ENCODE measurements at places on chromosomes 2 and 18.

DNA sequence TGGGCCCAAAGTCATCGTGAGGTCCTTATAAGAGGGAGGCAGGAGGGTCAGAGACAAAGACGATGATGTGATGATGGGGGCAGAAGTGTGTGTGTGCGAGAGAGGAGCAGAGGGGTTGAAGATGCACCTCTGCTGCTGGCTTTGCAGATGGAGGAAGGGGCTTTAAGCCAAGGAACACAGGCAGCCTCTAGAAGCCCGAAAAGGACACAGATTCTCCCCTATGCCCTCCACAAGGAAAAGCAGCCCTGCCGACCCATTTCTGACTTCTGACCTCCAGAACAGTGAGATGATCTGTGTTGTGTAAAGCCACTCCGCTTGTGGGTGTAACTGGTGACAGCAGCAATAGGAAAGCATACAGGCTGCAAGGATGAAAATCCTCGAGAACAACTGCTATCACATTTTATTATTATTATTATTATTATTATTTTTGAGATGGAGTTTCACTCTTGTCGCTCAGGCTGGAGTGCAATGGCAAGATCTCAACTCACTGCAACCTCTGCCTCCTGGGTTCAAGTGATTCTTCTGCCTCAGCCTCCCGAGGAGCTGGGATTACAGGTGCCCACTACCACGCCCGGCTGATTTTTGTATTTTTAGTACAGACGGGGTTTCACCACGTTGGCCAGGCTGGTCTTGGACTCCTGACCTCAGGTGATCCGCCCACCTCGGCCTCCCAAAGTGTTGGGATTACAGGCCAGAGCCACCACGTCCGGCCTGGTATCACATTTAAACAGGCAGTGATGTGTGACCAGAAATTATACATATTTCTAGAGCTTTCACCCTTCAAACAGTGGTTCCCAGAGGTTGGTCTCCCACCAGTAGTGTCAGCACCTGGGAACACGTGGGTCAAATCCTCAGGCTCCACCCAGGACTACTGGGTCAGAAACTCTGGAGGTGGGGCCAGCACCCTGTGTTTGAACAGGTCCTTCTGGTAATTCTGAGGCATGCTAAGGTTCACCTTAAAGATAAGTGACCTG is 170.5 kb downstream of the TGIF1 start:
- no peak for DNase-seq

DNA sequence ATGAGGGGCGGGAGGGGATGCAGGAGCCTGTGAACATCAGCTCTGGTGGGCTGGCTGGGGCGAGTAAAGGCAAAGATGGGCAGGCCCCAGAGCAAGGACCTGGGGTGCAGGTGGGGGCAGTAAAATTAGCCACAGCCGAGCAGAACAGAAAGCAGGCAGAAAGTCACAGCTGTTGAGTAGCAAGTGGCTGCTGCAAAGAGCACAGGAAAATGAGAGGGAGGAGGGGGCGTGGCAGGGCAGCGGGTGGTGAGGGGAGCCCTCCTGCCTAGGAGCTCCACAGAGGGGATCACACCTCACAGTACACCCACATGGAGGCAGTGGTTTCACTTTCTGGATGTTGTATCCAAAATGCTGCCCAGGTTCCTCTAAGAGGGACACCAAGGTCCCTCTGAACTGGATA is 79.6 kb downstream of the LBH start:
- DNase-seq = peak; percentile 64

GRCh38 chr18:66916834-66917233 is 312.9 kb upstream of the CDH19 start:
- no peak for DNase-seq

- DNase-seq = peak; percentile 9
Measured at GRCh38 chr2:204251158-204251997, 293.9 kb upstream of the PARD3B start.

- DNase-seq = no peak
Measured at GRCh38 chr2:231163011-231163410, 35.4 kb upstream of the ARMC9 start.

- no peak for DNase-seq
Measured at GRCh38 chr2:20523799-20524187, 76.9 kb downstream of the RHOB start.

GRCh38 chr2:224283466-224283965 is 118.4 kb downstream of the FAM124B start:
- no peak for DNase-seq

GRCh38 chr2:212961255-212961654 is 190.2 kb downstream of the IKZF2 start:
- no peak for DNase-seq

DNA sequence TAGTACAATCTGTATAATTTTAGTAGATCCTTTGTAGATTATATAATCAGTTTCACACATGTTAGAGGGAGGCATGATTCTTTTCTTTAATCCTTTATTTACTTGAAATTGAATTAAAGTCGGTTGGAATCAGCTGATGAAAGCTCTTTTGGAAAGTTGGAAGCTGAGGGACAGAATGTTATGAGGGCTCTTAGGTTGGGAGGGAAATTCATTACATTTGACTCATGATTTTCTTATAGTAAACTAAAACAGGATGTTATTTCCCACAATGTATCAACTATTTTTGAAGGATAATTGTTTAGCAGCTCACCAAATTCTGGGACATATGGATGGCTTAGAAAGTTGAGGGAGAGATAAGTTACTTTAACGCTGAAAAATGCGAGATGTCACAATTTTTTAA is 52.7 kb upstream of the TMEFF2 start:
- DNase-seq = no peak

DNA sequence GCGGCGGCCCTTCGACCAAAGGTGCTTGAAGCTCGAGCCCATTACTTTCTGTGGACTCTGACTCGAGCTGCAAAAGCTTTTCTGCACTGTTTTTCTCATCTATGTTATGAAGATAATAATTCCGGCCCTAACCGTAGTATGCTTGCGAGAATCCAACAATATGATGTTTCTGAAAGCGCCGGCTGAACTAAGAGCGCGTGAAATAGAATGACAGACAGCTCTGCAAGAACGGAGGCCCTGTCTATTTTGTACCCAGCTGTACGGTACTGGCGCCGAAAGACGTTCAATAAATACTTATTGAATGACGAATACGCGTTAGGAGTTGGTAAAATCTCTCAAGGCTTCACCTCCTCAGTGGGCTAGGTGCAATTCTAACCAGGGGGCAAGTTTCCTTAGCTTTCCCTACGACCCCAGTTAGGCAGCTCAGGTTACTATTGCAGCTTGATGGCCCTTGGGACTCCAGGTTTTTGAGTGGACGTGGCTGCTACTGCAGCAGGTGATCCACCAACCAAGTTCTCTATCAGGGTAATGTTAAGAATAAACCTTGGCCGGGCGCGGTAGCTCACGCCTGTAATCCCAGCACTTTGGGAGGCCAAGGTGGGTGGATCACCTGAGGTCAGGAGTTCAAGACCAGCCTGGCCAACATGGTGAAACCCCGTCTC is 570 bp downstream of the SCRN3 start:
- no peak for DNase-seq

- no peak for DNase-seq
Measured at GRCh38 chr2:49737606-49738005, 583.3 kb upstream of the FSHR start.

DNA sequence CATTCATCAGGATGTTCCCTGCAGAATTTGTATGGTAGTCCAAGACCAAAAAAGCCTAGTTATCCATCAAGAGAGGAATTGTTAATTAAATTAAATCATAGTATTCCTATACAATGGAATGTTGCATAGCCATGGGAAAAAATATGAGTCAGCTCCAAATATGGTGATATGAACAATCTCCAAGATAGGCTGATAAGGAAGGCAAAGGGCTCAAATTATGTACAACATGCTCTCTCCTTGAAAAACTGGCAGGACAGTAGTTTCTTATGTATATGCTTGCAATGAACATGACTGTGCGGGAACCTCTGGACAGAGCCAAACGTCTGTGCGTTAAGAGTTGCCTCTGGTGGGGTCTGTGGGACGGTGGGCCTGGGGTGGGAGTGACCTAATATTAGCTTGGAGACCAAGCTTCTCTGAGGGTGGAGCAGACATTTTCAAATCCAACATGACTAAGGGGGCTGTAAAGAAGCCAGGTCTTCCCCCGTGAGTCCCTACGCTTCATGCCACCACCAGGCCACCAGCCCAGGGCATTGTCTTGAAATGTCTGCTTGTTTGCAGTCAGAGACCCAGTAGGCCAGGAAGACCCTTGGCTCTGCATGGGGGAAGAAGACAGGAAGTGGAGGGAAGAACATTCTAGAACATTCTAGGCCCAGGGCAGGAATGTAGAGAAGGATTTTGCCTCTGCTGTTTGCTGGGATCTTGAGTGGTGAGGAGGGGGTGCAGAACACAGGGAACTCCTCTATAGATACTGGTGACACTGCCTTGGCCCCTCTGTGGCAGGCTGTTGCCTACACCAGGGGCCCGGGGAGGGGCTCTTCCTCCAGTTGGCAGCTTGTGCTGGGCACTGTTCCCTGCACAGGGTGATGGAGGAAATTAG is 244.0 kb upstream of the HS6ST1 start:
- DNase-seq = no peak

DNA sequence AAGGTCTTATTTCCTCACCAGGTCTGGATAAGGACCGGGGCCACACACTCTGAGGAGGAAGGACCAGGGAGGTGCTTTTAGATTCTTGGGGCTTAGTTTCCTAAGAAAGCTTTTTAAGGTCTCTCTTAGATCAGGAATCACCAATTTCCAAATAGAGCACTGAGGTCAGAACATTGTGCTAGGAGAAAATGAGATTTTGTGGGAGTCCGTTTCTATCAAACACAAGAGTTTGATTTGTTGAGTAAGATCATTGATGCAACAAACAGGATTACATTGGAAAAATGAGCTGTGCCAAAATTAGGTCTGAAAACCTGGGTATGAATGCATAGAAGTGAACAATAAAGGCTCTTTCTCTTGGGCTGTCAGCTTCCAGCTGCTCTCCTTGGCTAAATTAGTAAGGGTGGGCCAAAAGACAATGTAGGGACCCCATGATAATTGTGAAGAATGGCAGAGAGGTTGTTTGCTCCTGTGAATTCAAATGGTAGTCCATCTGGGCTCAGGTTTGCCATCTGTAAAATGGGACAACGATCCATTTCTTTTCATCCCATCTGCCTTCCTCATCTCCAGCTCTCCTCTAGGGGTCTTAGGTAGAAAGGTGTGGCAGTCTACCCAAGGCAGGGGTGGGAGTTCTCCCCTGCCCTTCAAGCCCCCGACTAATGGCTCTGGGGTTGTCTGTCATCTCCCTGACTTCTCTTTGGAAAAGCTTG is 20.0 kb downstream of the IGFBP2 start:
- DNase-seq = no peak

DNA sequence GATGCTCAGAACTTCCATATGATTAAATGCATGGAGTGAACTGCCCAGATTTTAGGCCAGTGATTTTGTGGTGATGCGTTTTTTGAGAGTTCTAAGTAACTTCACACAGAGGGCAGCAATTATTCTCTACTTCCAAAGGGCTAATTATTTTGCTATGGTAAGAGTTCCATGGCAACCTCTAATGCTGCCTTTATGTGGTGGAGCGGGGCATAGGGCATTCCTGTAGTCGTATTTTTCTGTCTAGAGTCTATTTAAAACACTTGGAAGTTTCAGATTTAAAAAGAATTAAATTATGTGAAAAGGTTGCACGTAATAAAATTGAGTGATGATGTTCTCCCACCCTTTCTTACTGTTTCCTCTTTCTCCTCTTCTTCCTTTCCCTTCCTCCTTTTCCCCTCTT is 63.9 kb upstream of the EML6 start:
- DNase-seq = no peak

GRCh38 chr2:239818531-239819011 is 206.6 kb downstream of the NDUFA10 start:
- DNase-seq = no peak

GRCh38 chr18:65817178-65817577 is 66.4 kb downstream of the CDH7 start:
- no peak for DNase-seq

- DNase-seq = no peak
Measured at GRCh38 chr2:172247203-172247602, 144.5 kb upstream of the DLX2 start.

GRCh38 chr2:173865971-173866873 is 99.0 kb downstream of the SP3 start:
- no peak for DNase-seq

DNA sequence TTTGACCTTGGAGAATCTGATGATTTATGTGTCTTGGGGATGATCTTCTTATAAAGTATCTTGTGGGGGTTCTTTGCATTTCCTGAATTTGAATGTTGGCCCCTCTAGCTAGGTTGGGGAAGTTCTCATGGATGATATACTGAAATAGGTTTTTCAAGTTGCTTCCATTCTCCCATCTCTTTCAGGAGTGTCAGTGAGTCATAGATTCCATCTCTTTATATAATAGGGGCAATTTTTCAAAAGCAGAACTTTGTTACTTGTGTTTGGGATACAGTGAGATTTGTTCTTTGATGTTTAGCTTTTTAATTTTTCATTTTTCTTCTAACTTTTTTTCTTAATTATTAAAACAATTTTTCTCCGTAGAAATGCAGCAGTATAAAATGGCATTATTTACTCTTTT is 19.4 kb downstream of the TMEM87B start:
- DNase-seq = no peak

DNA sequence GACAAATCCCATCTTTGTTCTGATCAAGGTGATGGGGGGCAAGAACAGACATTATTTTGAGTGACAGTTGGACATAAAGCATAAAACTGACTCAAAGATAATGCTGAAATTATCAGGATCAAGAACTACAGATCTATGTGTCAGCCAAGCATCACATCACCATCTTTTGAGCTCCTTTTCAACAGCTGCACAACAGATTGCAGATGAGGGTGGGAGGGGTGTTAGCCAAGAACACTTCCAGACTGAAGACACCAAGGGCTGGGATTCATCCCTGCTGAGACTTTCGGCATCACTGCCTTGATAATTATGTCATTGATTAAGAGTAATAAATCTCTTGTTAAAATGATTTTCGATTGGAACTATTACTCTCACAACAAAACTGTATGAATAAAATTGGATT is 191.5 kb upstream of the NETO1 start:
- no peak for DNase-seq

- DNase-seq = no peak
Measured at GRCh38 chr2:207319316-207319715, 153.6 kb upstream of the KLF7 start.

- no peak for DNase-seq
Measured at GRCh38 chr2:8138923-8139667, 542.8 kb upstream of the ID2 start.

- DNase-seq = no peak
Measured at GRCh38 chr2:38446906-38447561, 70.0 kb upstream of the ATL2 start.

- DNase-seq = no peak
Measured at GRCh38 chr2:15919716-15920434, 20.5 kb upstream of the MYCN start.

GRCh38 chr2:85797263-85797660 is 43.5 kb downstream of the ATOH8 start:
- no peak for DNase-seq

All from DND-41 (cell line).